Stimulated activated naive B cell treated with anti-CD40 and anti-IgM and Interleukin-4, amounts not matched to agents 10 μg/mL and 1 μg/mL and 100 μg/mL, for 72 hours (primary cell): ENCODE measurements at places on chromosomes 6 and 20.

GRCh38 chr6:7685276-7685675 is 40.6 kb upstream of the BMP6 start:
- no peak for DNase-seq

DNA sequence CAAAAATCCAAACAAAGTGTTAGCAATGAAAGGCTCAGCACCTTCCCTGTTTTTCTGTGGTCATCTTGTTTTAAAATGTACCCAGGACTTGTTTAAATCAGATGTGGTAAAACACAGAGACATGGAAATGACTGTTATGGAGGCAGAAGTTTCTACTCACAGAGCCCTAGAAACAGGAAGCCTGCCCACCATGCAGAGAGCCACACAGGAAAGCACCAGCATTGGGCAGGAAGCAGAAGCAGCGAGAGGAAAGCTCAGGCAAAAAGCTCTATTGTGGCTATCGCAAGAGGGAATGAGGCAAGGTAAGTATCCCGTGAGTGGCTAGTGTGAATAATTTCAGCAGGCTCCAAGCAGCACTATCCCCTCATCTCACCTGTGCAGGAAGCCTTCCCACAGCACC is 42.8 kb downstream of the GPR6 start:
- DNase-seq: peak; percentile 9

GRCh38 chr20:41133709-41134361 is 3.5 kb upstream of the PLCG1 start:
- DNase-seq: no peak

DNA sequence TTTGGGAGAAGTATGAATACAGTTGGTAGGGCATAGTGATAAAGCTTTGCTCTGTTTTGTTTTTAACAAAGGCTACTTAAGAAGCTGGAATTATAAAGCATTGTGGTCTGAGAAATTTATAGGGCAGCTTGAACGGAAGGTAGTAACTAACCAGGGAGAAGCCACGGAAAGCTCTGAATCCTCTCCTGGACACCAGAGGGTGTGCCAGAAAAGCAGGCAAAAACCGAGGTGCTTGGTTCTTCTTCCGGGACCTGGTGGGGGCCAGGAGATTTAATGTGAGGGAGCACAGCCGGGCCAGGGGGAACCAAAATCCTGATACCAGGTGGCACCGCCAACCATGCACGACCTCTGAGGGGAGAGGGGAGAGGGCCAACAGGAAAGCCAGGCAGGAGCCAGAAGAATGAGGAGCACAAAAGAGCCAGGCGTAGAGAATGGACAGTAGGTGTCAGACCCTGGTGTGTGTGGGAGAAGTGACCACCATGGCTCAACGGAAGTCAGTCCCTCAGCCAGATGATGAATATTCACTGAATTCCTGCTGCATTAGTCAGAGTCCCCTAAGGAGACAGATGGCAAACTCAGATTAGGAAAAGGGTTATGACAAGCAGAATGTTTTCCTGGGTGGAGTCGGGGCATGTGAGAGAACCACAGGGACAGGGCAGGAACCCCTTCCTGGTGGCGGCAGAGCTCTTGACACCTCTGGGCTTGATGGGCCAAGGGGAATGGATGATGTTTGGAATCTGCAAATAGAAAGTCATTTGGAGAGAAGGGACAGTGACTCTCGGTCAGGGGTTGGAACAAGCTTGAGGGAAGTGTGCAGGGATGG is 262.3 kb downstream of the ZNF217 start:
- no peak for DNase-seq

DNA sequence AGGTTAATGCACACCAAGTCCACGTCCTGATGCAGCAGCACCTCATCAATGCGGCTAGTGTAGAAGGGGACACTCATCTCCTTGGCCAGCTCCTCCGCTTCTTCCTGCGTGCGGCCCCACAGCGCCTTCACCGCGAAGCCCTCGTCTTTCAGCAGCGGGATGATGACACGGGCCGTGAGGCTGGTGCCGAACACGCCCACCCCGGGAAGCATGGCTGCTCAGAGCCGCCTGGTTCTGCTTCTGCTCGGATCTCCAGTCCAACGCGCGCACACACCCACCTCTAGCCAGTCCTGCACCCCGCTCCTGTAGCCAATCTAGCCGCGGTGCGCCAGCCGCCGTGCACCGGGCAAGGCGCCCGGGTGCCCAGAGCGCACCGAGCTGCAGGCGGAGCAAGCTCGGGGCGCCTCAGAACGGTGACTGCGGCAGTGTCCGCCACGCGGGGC is 700 bp downstream of the GFOD1 start:
- DNase-seq: peak; percentile 65

- DNase-seq: no peak
Measured at GRCh38 chr20:2528671-2529271, 7.6 kb upstream of the TMC2 start.
